Naive thymus-derived CD4-positive, alpha-beta T cell (primary cell): ENCODE measurements at places on chromosomes 3 and 15. TPM values are rescaled to one million over a fixed set of nuclear protein-coding genes. Genes with fewer than 3 reads are reported as not detected.
A peak's percentile ranks its signal among the peaks of the same experiment; 100 is the strongest.

Gene IMPG2
- total RNA-seq, result 0.66 TPM

GRCh38 chr15:38216763-38217162 lies 35.9 kb upstream of the SPRED1 start:
- no peak for DNase-seq

Gene GOLGA8S
- total RNA-seq, result 0.61 TPM

Gene SLC6A20
- total RNA-seq, result not detected

GRCh38 chr15:38111070-38111469 lies 141.6 kb upstream of the SPRED1 start:
- DNase-seq, result no peak

Gene DAZL
- not detected for total RNA-seq

DNA sequence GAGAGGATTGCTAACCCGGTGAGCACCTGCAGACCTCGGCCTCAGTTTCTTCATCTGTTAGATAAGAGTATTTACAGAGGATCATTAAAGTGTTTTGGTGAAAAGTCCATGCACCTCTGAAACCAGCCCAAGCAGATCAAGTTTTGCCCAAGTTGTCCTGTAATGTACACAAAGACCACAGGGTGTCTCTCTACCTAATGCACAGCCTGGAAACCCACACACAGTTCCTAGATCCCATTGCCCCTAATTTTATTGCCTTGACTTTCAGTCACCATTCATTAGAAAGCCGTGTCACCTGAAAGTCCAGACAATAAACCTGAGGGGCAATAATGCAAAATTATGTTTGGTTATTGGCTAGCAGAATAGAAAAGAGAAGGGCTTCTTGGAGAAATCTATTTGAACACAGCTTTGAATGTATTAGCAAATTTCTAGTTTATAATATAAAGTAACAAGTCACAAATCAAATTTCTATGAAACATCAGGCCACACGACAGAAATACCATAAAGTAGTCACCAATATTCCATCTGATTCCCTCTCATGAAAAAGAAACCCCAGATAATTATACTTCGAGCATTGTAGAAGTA lies 161.3 kb upstream of the SLC2A2 start:
- DNase-seq, result peak; percentile 20

- no peak for DNase-seq
Observed at GRCh38 chr3:195450731-195451229, 8.0 kb upstream of the ACAP2 start.

- no peak for DNase-seq
Observed at GRCh38 chr3:42509111-42509510, 6.7 kb downstream of the VIPR1 start.

Gene BOC
- not detected for total RNA-seq

DNA sequence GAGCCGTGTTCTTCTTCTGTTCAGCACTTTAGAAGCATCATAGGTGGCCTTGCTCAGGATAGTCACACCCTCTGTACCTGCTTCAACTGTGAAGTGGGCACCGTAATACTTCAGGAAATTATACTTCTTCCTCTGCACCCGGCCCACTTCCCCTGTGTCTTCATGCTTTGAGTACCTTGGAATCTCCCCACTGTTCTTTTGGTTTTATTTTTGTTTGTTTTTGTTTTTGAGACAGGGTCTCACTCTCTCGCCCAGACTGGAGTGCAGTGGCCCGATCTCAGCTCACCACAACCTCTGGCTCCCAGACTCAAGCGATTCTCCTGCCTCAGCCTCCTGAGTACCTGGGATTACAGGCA lies 1.7 kb downstream of the P2RY14 start:
- DNase-seq, result peak; percentile 46

GRCh38 chr15:31523027-31523654 lies 196.5 kb downstream of the KLF13 start:
- no peak for DNase-seq

- DNase-seq, result no peak
Observed at GRCh38 chr15:39613271-39613670, 32.4 kb downstream of the THBS1 start.

DNA sequence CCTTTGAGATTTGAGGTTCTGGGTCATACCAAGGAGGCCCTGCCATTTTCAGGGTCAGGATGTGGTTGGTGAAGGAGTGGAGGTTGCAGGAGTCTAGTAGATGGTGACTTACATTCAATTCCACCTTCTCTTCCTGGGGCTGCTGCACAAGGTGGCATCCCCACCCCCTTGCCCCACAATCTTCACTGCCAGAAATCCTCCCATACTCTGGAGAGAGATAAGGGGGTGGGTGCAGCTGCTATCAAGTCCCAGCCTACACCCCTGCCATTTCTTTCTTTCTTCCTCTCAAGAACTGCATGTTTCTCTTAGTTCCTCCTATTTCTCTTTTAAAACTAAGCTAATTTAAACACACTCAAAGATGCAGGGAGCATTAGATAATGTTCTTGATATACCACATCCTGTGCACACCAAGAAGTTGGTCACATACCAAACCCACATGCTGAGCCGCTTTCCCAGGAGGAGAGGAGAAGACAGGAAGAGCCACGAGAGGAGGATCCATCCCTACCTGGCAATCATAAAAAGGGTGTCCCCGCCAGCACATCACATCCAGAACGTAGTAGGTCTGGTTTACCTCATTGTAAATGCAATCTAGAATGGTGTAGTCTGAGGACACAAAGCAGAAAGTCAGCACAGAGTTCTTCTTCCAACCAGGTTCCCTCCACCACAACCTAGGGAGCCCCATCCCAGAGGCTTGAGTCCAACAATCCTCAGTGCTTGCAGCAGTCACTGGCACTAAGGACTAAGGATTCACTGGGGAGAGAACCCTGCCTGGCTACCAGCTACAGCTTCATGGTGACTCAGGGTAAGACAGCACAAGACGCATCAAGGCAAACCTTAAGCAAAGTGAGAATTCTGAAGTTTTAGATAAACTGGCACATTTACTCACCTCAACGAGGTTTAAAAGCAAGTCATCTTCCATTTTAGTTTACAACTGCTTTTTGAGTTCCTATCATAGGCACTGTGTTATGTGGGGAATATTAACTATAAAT lies 18.5 kb downstream of the SNUPN start:
- peak; percentile 50 for DNase-seq

Gene CCR1
- total RNA-seq, result 27.6 TPM

Gene SEMA6D
- not detected for total RNA-seq

Gene TTLL13
- 0.51 and 1.8 TPM in 2 replicates for total RNA-seq

GRCh38 chr15:101092867-101093202 lies 159.0 kb downstream of the CHSY1 start:
- DNase-seq, result no peak

- DNase-seq, result no peak
Observed at GRCh38 chr15:77541421-77542181, 91.1 kb downstream of the LINGO1 start.

GRCh38 chr15:77646104-77646694 lies 13.5 kb upstream of the LINGO1 start:
- DNase-seq, result no peak

- no peak for DNase-seq
Observed at GRCh38 chr3:25239042-25239441, 189.0 kb upstream of the RARB start.

- DNase-seq, result no peak
Observed at GRCh38 chr15:40238532-40239403, at the start of gene PAK6. Gene PAK6, plus strand, starts transcription at chr15:40239063. Its CDS starts 25,723 bp downstream, at chr15:40264786.

Gene VEPH1
- 0.48 TPM for total RNA-seq

DNA sequence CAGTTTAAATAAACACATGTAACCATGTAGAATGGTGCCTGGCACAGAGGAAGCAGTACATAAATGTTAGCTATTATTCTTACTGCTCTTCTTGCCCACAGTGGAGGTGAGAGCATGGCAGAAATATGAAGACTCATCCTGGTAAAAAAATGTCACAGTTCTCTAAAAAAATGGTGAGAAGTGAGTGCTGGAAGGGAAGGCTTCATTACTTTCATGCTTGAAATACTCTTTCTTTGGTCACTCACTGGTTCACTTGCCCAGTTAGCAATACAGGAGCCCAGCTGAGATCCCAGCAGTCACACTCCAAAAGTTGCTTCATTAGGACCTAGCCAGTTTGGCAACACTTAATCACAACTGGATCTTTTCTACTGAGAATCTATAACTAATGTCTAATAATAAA lies 1017.2 kb downstream of the TUSC7 start:
- DNase-seq, result no peak

DNA sequence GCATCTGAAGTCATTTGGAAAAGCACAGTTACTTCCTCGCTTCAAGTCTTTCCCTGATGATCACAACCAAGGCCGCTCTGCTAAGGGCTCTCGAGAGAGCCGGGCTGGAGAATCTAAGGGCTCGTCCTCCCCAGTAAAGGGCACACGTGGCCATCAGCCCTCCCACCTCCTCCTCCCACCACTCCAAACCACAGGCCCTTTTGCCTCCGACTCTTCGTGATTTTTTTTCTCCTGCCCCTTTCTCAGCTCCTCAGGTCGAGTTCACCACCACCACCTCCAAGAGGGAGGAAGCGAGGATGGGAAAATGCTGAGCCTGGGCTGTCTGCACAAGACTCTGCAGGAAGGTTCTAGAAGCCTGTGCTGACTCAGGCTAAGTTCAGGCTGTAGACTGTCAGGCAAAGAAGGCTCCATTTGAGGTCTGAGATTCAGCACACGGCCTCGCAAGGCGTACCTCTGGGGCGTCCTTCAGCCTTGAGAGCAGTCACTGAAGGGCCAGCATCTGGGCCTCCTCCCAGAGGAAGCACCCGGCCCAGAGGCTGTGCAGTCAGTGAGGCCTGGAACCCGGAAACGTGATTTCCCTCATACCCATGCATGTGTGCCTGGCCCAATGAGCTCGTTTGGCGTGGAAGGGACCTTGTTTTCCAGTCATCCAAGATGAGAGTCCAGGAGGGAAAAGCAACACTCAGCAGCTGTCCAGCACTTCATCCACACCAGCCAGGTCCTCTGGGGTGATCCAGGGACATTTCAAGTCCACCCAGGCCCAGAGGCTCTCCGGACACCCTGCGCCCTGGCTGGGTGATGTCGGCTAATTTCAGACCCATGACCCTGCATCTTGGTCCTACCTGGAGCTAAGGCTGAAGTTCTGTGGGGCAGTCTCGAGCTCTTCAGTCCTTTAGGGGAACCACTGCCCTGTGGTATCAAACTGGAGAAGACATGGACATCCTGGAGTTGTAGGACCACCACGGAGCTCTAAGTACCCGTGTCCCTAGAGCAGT lies 196.8 kb downstream of the XXYLT1 start:
- DNase-seq, result no peak

DNA sequence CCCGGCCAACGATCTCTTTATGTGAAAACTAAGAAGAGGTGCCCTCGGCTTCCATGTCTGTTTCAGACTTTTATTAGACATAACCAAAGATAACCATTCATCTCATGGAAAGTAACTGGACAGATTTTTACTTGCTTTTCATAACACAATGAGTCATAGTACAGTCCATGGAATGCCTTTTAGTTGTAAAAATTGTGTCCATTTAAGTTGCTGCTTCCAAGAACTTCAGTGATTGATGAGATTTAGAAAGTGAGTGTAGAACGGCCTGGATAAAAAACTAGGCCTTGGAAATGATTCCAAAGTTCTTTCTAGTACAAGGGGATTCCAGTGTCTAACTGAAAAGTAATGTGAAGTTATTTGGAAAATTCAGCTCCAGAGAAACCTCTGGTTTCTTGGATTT lies 10.8 kb downstream of the EIF2AK4 start:
- no peak for DNase-seq

DNA sequence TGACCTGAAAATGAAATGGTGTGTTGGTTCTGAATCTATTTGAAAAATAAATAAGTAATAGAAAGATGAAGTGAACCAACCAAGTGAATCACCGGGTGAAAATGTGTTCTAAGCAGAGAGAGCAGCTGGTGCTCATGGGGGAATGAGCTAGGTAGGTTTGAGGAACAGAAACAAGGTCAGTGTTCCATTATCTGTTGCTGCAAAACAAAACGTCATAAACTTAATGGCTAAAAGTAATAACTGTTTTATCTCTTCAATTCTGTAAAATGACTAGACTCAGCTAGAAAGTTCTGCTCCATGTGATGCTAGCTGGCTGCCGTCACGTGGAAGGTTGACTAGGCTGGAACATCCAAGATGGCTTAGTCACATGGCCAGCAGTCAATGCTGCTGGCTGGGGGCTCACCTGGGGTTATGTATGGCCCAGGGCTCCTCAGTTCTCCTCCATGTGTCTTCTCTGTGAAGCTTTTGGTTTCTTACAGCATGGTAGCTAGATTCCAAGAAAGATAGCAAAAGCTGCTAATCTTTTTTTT lies 13.3 kb upstream of the SH3BP5 start:
- no peak for DNase-seq

Gene TMEM207
- not detected in 2 replicates for total RNA-seq

Gene WDR5B
- 5.4 TPM for total RNA-seq

Gene MRAS
- 4.9 TPM for total RNA-seq

Gene BSN
- 0.14 TPM for total RNA-seq

DNA sequence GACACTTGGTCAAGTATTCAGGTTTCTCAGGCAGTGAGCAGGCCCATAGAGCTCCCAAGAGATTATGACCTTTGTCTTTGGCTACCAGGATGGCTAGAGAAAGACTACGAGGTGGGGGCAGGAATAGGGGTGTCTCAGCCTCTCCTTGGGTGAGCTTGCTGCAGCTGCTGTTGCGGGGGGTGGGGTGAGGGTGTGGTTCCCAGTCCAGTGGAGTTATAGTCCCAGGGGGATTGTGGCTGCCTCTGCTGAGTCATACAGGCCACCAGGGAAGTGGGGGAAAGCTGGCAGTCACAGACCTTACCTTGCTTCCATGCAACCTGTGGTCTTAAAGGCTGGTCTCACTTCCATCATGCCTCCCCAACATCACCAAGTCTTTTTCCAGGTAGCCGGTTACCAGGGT lies 31.7 kb downstream of the ATP2C1 start:
- DNase-seq, result no peak

- no peak for DNase-seq
Observed at GRCh38 chr3:151011427-151011826, 38.9 kb upstream of the CLRN1 start.

Gene CHD2
- 393 TPM for total RNA-seq

Gene OR5H1
- not detected in 2 replicates for total RNA-seq

GRCh38 chr3:103847081-103848062 lies 1412.6 kb downstream of the ZPLD1 start:
- no peak for DNase-seq

- no peak for DNase-seq
Observed at GRCh38 chr15:59230531-59231055, 23.9 kb downstream of the LDHAL6B start.

- no peak for DNase-seq
Observed at GRCh38 chr3:34277110-34277509, 478.7 kb downstream of the PDCD6IP start.

Gene INAFM2
- 7.1 TPM for total RNA-seq

GRCh38 chr3:60588806-60589205 lies 662.4 kb downstream of the FHIT start:
- DNase-seq, result no peak

Gene CCDC66
- 66.6 TPM for total RNA-seq

GRCh38 chr3:100456745-100457144 lies 35.7 kb upstream of the TMEM45A start:
- no peak for DNase-seq

Gene ZMYND10
- 1.7 and 1.9 TPM in 2 replicates for total RNA-seq
